ENCODE measurements at places on chromosomes 1 and 21. TPM values are rescaled to one million over a fixed set of nuclear protein-coding genes. Genes with fewer than 3 reads are reported as not detected.

GRCh38 chr1:230191079-230191804 lies 124.2 kb downstream of the GALNT2 start:
- peak; percentile 66 for DNase-seq
- H3K27me3 ChIP-seq, result no peaks in the 10 kb centered on the region
- peak overlapping the region; percentile 89 for H3K27ac ChIP-seq
- H3K4me1 ChIP-seq, result peaks cover 47% of the 10 kb centered on the region

- H3K27ac ChIP-seq, result no peak overlapping the region
- DNase-seq, result no peak
- no peaks in the 10 kb centered on the region for H3K36me3 ChIP-seq
- no peak overlapping the region for H3K4me3 ChIP-seq
These were observed 850.0 kb downstream of the LTN1 start for GRCh38 chr21:28142697-28143096.

- no peak overlapping the region for H3K27ac ChIP-seq
- no peak for DNase-seq
- peaks cover 31% of the 10 kb centered on the region for H3K36me3 ChIP-seq
- H3K4me1 ChIP-seq, result peaks cover 43% of the 10 kb centered on the region
- no peak overlapping the region for H3K4me3 ChIP-seq
These were observed 55.7 kb downstream of the LRRC8C start for GRCh38 chr1:89688607-89689006.

GRCh38 chr1:48208251-48208650 lies 14.3 kb upstream of the SLC5A9 start:
- no peak for DNase-seq
- H3K4me1 ChIP-seq, result no peaks in the 10 kb centered on the region
- H3K27me3 ChIP-seq, result no peaks in the 10 kb centered on the region
- H3K27ac ChIP-seq, result no peak overlapping the region
- H3K4me3 ChIP-seq, result no peak overlapping the region

DNA sequence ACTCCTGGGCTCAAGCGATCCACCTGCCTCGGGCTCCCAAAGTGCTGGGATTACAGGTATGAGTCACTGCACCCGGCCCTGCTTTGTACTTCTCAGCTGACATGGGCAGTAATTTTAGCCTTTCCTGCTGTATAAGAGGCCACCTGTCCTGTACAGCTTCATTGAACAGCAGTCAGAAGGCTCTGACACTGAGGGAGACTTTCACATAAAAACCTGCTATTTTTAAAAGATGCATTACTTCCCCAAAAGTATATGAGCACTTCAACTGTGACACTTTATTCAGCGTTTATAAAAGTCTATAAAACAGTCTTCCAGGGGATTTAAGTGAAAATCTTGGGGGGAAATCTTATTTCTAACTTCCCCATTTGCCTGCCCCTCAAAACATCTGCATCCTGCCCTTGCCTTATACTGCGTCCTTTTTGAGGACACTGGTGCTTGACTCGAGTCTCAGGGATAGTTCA lies 17.6 kb downstream of the RNU5D-1 start:
- H3K27me3 ChIP-seq, result peaks cover 18% of the 10 kb centered on the region
- peaks cover 7% of the 10 kb centered on the region for H3K4me1 ChIP-seq
- no peak for DNase-seq
- H3K27ac ChIP-seq, result no peak overlapping the region
- no peaks in the 10 kb centered on the region for H3K36me3 ChIP-seq

DNA sequence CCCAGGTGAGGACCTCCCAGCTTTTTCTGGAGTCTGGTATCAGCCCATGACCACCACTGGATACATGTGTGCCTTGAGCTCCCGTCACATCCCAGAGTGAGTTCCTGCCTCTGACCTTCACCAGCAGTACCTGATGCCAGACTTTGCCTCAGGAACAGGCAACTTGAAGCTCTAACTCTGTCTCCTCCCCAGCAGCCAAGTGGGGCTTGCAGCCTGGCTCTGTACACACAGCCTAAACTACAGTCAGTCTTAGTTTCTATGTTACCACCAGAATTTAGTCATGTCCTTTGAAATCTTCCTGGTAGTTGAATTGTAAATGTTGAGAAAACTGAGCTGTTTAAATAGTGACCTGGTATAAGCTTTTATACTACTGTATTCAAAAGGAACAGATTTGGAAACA lies 206.5 kb downstream of the LRRC40 start:
- no peak for DNase-seq
- no peak overlapping the region for H3K27ac ChIP-seq
- H3K36me3 ChIP-seq, result no peaks in the 10 kb centered on the region
- no peaks in the 10 kb centered on the region for H3K4me1 ChIP-seq

DNA sequence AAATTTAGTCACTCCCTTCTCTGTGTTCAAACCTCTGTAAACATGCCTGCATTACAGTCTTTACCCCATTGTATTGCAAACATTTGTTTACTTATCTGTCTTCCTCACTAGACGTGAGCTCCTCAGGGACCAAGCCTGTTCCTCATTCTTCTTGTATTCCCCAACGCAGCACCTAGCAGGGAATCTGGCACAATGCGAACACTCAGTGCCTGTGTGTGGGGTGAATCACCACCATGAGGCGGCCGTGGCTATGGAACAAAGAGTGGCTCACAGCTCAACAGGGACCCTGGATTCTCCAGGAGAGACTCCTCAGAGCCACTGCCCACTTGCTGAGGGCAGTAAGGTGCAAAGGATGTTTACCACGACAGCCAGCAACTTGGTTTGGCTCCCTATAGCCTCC lies 95.9 kb downstream of the DDX20 start:
- no peak overlapping the region for H3K4me3 ChIP-seq
- no peak for DNase-seq
- H3K27me3 ChIP-seq, result peaks cover 12% of the 10 kb centered on the region

Gene GSTM5
- 2.4 TPM for total RNA-seq

DNA sequence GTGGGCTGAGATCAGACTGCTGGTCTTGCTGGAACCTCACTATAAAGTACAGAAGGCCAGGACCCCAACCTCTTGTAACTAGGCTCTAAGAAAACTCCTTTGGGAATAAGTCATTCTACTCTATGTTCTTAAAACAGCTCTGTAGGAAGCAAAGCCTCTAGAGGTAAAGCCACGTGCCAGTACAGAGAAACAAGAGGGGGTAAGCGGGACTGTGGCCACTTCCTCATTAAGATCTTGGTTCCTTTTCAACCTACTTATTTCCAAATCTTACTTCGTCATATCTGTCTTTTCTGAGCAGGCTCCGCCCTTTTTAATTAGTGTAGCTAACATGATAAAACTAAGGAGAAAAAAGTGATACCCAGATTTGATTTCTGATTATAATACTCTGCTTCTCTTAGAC lies 3.8 kb downstream of the NCSTN start:
- DNase-seq, result no peak
- peaks cover 64% of the 10 kb centered on the region for H3K36me3 ChIP-seq
- H3K4me3 ChIP-seq, result no peak overlapping the region
- no peaks in the 10 kb centered on the region for H3K27me3 ChIP-seq
- H3K4me1 ChIP-seq, result peaks cover 48% of the 10 kb centered on the region
- no peak overlapping the region for H3K27ac ChIP-seq

GRCh38 chr1:25503551-25504426 lies 39.6 kb upstream of the LDLRAP1 start:
- H3K4me1 ChIP-seq, result peaks cover 18% of the 10 kb centered on the region
- DNase-seq, result peak; percentile 52
- no peaks in the 10 kb centered on the region for H3K27me3 ChIP-seq
- H3K36me3 ChIP-seq, result peaks cover 5% of the 10 kb centered on the region
- H3K27ac ChIP-seq, result no peak overlapping the region
- H3K4me3 ChIP-seq, result no peak overlapping the region

GRCh38 chr1:106571109-106571508 lies 485.4 kb upstream of the PRMT6 start:
- no peaks in the 10 kb centered on the region for H3K27me3 ChIP-seq
- no peaks in the 10 kb centered on the region for H3K4me1 ChIP-seq
- DNase-seq, result no peak
- H3K27ac ChIP-seq, result peak overlapping the region; percentile 32

GRCh38 chr1:234533975-234534876 lies 55.2 kb upstream of the TARBP1 start:
- no peaks in the 10 kb centered on the region for H3K36me3 ChIP-seq
- H3K27me3 ChIP-seq, result no peaks in the 10 kb centered on the region
- DNase-seq, result peak; percentile 94
- H3K4me1 ChIP-seq, result peaks cover 100% of the 10 kb centered on the region

GRCh38 chr1:204826970-204827369 lies 43.7 kb upstream of the NFASC start:
- peaks cover 34% of the 10 kb centered on the region for H3K4me1 ChIP-seq
- peaks cover 29% of the 10 kb centered on the region for H3K27me3 ChIP-seq
- no peak overlapping the region for H3K27ac ChIP-seq
- no peak overlapping the region for H3K4me3 ChIP-seq

Gene SAMD13
- total RNA-seq, result 2.0 TPM

DNA sequence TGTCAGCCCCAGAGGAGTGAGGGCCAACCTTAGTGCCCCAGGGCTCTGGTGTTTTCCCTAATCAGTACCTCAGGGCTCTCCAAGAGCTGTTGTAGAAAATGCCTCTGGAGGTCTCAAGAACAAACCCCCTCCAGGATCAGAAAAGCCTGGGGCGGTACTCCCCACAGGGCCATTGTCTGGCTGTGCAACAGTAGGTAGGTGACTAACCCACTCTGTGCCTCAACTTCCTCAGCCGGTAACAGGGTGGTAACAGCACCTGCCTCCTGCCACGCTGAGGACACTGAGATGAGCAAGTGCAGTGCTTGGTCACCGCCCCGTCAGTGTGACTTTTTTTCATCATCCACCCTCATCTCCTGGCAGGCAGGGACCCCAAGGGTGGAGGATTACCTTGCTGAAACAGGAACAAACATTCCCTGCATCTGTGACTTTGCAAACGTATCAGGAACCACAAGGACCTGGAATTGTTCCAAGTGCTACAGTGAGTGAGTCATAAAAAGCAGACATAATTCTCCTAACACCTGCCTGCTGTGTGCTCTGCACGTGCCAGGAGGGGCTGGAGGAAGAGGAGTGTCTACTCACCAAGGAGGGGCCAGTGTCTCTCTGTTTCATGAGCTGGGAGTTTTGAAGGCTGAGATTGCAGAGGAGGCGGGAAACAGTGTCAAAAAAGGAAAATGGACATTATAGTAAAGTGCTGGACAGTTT lies 440.8 kb downstream of the NPHP4 start:
- no peak for DNase-seq
- peaks cover 32% of the 10 kb centered on the region for H3K27me3 ChIP-seq
- no peak overlapping the region for H3K27ac ChIP-seq
- H3K4me3 ChIP-seq, result no peak overlapping the region
- H3K36me3 ChIP-seq, result no peaks in the 10 kb centered on the region
- no peaks in the 10 kb centered on the region for H3K4me1 ChIP-seq

Measured in left ventricle myocardium inferior (tissue), 1 donor.